Astrocyte (in vitro differentiated cells and primary cell): ENCODE measurements at places on chromosomes 16 and 17. TPM values are rescaled to one million over a fixed set of nuclear protein-coding genes. Genes with fewer than 3 reads are reported as not detected.
A peak's percentile ranks its signal among the peaks of the same experiment; 100 is the strongest.

Gene PSME3IP1
- 71.9 and 78.8 TPM in 2 replicates for total RNA-seq

Gene STAT5A
- total RNA-seq, result 0.77 and 1.9 TPM in 2 replicates

DNA sequence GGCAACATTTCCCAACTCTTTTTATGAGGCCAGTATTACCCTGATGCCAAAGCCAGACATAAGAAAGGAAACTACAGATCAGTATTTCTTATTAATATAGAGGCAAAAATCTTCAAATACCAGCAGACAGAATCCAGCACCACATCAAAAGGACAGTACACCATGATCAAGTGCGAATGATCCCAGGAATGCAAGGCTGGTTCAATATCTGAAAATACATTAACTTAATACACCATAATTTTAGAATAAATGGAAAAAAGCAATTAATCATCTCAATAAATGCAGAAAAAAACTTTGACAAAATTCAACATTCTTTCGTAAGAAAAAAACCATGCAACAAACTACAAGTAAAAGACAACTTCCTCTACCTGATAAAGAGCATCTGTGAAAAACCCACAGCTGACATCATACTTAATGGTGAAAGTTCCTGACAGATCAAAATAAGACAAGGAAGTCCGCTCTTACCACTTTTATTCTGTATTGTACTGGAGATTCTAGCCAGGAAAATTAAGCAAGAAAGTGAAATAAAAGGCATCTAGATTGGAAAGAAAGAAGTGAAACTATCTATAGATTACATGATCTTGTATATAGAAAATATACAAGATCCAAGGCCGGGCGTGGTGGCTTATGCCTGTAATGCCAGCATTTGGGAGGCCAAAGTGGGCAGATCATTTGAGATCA, 26.4 kb upstream of the MAPK3 start:
- no peak for DNase-seq

GRCh38 chr17:71709946-71710345, 410.9 kb upstream of the SOX9 start:
- DNase-seq, result peak; percentile 20

DNA sequence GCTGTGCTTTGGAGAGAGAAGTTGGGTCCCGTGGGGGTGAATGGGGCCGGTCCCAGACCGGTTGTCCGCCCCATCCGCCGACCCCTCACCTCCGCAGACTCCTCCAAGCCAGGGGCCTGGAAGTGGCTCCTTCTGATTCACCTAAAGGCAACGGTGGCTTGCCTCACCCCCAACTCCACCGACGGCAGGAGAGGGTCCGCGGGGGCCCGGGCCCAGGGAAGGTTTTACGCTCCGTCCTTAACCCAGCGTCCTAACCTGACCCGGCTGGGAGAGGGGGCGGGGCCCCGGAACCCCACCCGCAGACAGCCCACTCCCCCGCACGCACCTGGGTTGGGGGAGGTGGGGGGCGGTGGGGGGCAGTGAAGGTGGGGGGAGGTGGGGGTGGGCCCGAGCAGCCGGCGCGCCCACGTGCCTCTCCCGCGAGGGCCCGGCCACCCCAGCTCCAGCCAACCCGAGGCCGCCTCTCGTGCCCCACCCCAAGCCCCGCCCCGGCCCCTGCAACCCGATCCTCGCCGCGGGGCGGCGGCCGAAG, 12.7 kb upstream of the CD300A start:
- no peak for DNase-seq

- DNase-seq, result no peak
These were observed 10.3 kb upstream of the IL4R start for GRCh38 chr16:27303256-27304100.

Gene OTOA
- total RNA-seq, result 0.11 TPM in 1 of 2 replicates, not detected in the other

GRCh38 chr16:79452671-79453070, 147.9 kb downstream of the MAF start:
- DNase-seq, result no peak

- DNase-seq, result no peak
These were observed 70.4 kb downstream of the RPH3AL start for GRCh38 chr17:282000-282911.

DNA sequence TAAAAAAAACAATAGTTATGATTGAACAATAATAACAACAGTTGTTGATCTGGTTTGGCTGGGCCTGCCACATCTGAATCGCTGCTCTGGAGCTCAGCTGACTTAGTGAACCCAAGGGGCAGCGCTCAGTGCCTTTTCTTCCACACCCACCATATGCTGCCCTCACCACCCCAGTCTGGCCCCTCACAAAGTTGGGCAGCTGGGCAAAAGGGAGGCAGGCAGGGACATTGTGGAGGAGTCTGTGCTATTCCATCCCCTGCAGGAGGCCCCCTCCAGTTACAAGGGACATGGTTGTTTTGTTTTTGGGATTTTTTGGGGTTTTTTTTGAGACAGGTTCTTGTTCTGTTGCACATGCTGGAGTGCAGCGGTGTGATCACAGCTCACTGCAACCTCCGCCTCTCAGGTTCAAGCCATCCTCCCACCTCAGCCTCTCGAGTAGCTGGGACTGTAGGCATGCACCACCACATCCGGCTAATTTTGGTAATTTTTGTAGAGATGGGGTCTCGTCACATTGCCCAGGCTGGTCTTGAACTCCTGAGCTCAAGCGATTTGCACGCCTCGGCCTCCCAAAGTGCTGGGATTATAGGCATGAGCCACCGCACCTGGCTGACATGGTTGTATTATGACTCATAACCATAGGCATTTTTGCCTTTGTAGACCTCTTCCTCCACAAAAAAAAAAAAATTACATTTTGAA, 8.6 kb upstream of the PECAM1 start:
- peak; percentile 56 for DNase-seq

DNA sequence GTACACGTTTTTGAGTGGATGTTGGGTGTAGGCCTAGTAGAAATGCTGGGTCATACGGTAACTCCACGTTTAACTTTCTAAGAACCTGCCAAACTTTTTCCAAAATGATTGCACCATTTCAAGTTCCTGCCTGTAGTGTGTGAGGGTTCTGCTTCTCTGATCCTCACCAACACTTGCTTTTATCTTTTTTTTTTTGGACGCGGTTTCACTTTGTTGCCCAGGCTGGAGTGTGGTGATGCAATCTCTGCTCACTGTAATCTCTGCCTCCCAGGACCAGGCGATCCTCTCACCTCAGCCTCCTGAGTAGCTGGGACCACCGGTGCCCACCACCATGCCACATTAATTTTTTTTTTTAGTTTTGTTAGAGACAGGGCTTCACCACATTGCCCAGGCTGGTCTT, 23.5 kb downstream of the ZNF750 start:
- DNase-seq, result no peak

GRCh38 chr17:78304549-78305037, 55.3 kb downstream of the SOCS3 start:
- no peak for DNase-seq

- no peak for DNase-seq
These were observed 103.3 kb downstream of the ABCC6 start for GRCh38 chr16:16120044-16120381.

DNA sequence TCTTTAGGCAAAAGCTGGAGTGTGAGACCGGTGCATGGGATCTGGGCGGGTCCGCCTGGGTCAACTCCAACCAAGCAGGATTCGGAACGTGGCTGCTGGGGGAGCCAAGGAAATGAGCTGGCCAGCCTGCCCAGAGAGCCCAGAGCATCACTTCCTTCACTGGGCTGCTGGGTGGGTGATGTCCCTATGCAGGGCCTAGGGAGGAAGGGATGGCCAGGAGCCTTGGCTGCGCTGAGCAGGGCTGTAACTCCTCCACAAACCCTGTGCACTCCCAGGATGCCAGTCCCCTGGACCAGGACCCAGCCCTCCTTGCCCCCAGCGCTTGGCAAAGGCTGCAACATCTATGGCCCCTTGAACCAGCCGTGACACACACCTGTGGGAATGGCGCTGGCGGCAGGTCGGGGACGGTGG, 138.4 kb downstream of the RAB11FIP4 start:
- DNase-seq, result no peak

Gene VAC14
- total RNA-seq, result 27.8 and 29.2 TPM in 2 replicates

DNA sequence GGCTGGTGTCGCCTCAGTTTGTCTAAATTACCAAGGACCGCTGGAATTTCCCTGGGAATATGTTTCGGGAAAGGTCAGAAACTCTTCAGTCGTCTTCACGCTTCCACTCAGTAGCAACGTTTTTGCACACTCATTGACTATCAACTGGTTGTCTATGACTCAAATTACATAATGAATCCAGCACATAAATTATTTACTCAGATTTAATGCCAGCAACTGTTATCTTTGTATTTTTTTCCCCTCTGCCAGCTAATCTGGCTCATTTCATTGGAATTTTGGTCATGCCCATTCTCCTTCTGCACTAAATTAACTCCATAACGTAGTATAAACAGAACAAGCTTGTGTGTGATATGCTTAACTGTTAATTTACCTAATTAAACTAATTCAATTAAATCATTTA, 372.7 kb upstream of the ZFHX3 start:
- peak; percentile 3 for DNase-seq

DNA sequence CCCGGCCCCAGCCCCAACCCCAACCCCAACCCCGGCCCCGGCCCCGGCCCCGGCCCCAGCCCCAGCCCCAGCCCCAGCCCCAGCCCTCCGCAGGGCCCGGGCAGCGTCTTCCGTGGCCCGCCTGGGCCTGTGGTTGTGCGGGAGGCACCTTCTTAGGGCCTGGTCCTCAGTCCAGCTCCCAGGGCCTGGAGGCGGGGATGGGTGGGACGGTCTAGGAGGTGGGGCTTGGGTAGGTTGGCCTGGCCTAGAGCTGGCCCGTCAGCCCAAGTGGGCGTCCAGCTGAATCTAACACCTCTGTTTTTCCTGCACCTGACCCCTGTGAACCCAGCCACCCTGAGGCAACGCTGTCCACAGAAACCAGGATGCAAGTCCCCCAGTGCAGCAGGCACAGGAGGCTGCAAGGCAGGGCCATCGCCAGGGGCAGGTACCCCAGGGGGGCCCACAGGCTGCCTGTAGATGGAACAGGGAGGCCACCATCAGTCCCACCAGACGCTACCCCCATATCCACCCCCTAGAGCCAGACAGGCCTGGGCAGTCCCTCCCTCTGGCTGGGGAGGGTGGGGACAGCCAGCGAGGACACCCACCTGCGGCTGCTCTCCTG, 8.8 kb downstream of the MSLN start:
- DNase-seq, result no peak

Gene KRT32
- total RNA-seq, result not detected in 2 replicates

GRCh38 chr16:19644877-19645276, 73.2 kb downstream of the KNOP1 start:
- no peak for DNase-seq

DNA sequence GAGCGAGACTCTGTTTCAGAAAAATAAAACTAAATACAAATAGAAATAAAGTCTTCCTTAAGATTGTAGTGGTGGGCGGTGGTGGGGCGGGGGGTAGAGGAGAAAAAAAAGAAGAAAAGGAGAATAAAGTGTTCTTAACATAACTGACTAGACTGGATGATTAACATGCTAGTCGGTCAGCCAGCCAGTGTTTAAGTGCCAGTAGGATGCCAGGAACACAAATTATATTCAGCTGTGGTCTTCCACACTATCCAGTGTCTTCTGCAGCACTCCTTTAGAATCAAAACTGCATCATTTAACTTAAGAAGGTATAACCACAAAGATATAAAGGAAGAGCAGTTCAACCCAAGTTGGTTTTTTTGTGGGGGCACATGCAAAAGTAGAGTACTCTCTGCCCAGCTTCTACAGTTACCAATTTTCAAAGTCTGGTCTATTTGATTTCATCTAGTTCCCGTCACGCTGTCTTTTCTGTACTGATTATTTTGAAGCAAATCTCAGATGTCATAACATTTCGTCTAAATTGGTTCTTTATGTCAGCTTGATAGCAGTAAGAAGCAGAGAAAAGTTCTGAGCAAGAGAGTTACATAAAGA, 15.8 kb downstream of the HEATR3 start:
- no peak for DNase-seq

Gene MYH3
- 1.9 TPM in 2 replicates for total RNA-seq

DNA sequence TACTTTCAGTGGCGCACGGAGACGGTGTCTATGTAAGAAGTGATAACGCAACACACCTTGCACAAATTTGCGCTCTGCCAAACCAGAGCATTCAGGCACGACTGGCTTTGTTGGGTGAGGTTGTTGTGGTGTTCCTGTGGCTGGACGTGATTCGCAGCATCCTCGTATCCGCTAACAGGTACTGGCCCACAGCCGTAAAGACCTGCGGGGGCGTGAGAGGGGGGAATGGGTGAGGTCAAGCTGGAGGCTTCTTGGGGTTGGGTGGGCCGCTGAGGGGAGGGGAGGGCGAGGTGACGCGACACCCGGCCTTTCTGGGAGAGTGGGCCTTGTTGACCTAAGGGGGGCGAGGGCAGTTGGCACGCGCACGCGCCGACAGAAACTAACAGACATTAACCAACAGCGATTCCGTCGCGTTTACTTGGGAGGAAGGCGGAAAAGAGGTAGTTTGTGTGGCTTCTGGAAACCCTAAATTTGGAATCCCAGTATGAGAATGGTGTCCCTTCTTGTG, 510.9 kb downstream of the KCNJ18 start:
- DNase-seq, result no peak

Gene SP6
- 1.3 and 1.6 TPM in 2 replicates for total RNA-seq

DNA sequence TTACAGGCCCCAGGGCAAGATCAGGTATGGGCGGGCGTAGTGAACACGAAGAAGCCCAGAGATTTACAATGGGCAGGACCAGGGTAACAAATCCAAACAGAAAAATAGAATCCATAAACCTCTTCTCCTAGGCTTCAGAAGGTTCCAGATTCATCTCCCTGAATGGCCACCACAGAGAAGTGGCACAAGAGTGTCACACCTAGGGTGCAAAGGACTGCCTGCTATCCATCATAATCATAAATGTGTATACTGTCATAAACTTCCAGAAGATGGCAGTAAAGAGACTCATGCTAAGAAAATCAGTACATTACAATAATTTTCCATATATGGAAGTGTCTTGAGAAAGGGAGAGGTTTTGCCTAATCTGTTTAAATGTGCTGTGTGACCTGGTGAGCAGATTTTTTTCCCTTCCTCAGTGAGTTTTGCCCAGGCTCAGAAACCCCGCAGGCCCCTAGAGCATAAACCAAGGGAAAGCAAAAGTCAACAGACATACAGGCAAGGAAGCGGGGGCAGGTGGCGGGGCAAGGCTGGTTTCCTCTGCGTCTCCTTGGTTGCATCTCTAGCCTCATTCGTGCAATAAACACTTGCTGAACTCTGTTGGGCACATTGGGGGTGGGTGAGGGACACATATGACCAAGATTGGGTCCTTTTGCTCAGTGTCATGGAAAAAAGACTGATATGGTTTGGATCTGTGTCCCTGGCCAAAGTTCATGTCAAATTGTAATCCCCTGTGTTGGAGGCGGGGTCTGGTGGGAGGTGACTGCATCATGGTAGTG, 92.0 kb upstream of the CDH5 start:
- DNase-seq, result no peak
